ENCODE measurements at places on chromosomes 7 and 10.

GRCh38 chr10:46175831-46176230, 111.0 kb upstream of the ANTXRL start:
- no peak for DNase-seq

DNA sequence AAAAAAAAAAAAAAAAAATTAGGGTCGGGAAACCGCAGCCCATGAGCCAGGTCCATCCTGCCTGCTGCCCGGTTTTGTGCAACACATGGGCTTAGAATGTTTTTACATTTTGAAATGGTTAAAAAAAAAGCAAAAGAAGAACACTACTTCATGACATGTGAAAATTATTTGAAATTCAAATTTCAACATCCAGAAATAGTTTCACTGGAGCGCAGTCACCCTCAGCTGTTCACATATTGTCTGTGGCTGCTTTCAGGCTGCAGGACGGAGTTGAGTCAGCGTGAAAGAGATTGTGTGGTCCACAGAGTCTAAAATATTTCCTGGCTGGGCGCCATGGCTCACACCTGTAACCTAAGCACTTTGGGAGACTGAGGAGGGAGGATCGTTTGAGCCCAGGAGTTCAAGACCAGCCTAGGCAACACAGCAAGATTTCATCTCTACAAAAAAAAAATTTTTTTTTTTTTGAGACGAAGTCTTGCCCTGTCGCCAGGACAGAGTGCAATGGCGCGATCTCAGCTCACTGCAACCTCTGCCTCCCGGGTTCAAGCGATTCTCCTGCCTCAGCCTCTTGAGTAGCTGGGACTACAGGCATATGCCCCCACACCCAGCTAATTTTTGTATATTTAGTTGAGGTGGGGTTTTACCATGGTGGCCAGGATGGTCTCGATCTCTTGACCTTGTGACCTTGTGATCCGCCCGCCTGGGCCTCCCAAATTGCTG, 63.9 kb upstream of the ECHDC3 start:
- DNase-seq, result no peak

DNA sequence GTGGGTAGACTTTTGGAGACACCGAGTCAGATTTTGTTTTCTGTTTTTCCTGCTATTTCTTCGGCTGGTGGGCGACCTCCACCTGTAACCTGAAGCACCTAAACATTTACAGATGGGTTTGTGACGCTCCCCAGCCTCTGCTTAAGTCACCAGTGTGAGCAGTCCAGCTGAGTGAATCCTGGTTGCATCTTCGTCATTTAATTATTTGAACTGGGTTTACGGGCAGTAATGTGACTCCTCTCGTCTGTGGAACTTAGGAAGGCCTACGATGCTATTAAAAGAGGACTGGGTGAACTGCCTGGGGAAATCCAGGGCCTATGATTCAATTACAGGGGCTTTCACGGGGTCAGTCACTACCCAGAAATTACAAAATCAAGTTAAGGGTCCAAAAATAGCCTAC, 52.5 kb downstream of the WNT2 start:
- no peak for DNase-seq

- no peak for DNase-seq
These were observed 76.8 kb downstream of the RALA start for GRCh38 chr7:39700165-39700564.

DNA sequence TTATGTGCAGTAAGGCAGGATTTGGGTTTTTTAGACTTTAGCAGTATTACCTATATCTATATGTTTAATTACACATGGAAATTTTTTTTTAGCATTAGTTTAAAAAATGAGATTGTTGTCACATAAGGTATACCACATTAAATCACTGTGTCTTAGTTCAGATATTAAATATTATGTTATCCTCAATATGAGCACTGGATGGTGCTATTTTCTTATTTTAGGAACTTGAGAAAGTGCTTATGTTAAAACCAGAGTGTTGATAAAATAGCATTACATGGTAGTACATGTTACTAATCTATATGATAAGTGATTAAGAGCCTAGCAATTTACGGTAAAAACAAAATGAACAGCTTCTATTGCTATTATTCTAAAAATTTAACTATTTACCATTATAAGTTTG, 28.8 kb downstream of the MIOS start:
- no peak for DNase-seq

GRCh38 chr10:124693396-124693795, 50.8 kb downstream of the FAM53B start:
- DNase-seq, result no peak

DNA sequence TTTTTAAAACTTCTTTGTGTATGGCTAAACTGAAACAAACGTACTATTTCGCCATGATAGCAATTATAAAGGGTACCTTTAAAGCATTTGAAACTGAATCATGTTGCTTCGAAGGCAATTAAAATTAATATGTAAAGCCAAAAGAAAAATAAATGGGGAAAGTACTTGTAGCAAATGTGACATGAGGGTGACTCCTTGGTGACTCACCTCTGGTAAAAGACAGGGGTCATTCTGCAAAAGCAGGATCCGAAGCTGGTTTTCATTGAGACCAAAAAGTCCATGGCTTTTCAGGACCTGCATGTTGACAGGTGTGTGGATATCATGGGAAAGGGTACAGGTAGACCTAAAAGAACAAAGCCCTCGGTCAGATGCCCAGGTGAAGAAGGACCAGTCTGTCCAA, 1.5 kb downstream of the ZC3HAV1L start:
- no peak for DNase-seq

GRCh38 chr10:132916421-132916841, 25.9 kb downstream of the CFAP46 start:
- DNase-seq, result no peak

GRCh38 chr10:130242513-130242912, 106.3 kb downstream of the GLRX3 start:
- no peak for DNase-seq

GRCh38 chr7:100649826-100650565, 6.3 kb downstream of the ACTL6B start:
- no peak for DNase-seq

DNA sequence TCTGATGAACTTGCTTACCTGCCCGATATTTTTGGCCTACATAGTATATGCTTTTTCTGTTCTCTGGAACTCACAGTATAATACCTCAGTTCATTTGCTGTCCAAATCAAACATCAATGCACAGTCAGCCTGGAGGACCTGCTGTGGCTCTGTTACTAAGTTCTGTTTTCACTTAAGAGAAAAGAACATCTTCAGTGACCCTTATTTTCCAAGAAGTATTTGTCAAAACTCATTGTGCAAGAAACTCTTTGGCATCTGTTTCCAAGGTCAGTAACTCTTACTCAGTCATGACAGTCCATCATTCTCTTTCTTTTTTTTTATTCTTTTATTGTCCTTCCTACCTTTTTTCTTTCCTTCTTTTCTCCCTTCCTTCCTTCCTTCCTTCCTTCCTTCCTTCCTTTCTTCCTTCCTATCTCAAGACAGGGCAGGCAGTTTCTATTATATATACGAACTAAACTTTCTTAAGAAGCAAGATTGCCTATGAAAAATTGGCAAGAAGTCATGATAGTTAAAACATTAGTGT, 37.8 kb upstream of the SEM1 start:
- DNase-seq, result no peak

GRCh38 chr10:16847644-16848043, 30.4 kb upstream of the RSU1 start:
- no peak for DNase-seq

Measured in stimulated activated CD4-positive, alpha-beta T cell treated with anti-CD3 and anti-CD28 coated beads, TNF-alpha, amount 100 ng/mL, for 1 hour (primary cell).